ENCODE measurements at places on chromosomes 4 and X. TPM values are rescaled to one million over a fixed set of nuclear protein-coding genes. Genes with fewer than 3 reads are reported as not detected.

- no peak for DNase-seq
These were observed 59.0 kb upstream of the WDR1 start for GRCh38 chr4:10175626-10176025.

DNA sequence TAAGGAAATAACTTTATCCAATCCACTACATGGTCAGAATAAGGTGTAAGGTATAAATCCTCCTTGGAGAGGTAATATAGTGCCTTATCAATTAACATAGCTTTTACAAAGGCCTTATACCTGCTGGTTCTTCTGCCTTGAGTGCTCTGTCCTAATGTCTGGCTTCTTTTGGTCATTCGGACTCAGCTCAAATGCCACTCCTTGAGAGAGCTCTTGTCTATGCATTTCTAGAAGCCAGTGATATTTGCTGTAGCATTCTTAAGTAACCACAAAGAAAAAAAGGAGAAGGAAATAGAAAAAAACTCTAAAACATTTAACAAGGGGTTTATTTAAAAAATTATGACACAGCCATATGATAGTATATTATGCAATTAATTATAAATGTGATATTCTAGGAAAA is 444.8 kb upstream of the SLIT2 start:
- no peak for DNase-seq

DNA sequence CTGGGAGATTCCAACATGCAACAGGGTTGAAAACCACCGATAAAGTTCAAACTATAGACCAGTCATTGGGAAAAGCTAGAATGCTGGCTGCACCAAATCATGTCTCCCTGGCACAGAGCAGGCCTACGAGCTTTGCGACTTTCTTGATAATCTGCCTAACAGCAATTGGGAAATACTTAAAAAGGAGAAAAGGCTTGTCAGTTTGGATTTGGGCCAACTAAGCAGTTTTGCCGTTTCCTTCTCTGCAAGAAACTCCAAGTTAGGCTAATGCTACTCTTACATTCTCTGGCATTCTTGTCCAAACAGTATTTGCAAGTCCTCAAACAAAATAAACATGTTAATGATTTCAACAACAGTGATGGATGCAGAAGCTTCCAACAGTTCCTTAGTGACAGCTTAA is 87.9 kb downstream of the PDK3 start:
- no peak for DNase-seq

GRCh38 chr4:45147866-45148265 is 421.5 kb upstream of the GNPDA2 start:
- DNase-seq: no peak

GRCh38 chrX:153649178-153649914 is 2.3 kb downstream of the DUSP9 start:
- DNase-seq: peak; percentile 33

DNA sequence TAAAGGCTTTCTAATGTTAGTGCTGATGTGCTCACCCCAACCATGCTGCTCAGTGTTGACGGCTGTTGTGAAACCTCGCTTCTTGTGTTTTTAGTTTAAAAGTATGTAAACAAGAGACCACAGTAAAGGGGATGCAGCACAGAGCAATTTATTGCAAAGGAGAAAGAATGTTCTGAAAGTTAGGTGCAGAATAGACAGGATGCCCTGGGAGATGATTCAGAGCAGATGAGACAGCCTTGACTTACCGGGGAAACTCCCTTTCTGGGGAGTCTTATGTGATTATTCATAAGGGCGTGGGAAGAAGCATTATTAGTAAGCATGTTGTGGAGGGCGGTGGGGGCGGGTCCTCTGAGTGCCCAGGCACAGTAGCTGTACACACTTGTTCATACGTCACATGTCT is 47.7 kb downstream of the EVC start:
- DNase-seq: peak; percentile 95

DNA sequence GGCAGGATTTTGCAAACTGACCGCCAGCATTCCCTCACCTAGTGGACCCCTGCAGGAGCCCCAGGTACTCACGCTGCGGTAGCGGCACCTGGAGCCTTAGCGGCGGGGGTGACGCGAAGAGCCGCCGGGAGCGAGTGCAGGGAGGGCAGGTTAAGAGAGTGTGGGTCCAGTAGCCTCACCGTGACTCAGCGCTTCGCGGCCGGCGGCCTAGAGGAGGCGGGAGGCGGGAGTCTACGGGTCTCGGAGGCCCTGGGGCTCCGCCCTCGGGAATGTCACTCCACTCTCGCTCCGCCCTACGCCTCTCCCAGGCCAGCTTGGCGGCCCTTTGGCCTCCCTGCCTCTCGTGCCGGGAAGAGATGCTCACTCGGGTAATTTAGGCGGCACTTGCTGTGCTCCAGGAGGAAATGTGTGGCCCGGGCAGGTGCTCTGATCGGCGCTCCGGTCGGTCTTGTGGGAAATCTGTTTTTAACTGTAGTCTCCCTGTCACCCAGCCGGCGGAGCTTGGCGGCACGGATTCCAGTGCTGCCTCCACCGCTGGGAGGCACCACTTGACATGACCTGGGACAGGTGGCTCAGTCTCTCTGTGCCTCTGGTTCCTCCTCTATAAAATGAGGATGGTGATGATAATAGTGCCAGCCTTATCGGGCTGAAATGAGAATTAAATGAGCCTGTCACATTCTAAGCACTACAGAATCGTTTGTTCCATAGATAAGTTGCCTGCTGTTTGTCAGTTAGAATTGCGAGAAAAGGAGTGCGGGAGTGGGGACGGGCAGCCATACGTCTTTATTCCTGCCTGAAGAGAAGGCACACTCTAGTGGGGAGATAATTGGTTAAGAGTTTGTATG is at the start of gene PIR:
PIR (minus strand) TSS at position 216 of the 845 bp plus-strand sequence. CDS start 2,076 bp downstream, outside the sequence.
- DNase-seq: peak; percentile 89

- peak; percentile 21 for DNase-seq
These were observed 150.3 kb downstream of the FBXW7 start for GRCh38 chr4:152385551-152385950.

DNA sequence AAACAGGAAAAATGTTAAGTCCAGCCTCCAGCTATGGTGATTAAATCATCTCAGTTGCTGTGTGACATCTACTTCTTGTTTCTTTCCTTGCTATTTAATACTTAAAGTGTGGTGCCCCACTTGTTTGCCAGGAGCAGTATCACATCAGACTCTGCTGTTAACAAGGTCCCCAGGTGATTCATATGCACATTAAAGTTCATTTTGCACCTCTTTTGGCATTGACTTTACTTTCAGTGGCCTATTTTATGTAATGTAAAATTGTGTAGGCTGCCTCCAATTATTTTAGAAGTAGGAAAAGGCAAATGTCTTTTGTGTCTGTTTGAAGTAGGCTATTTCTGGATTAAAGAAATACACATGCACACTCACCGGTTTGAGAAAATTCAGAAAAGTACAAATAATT is 47.5 kb downstream of the CPE start:
- DNase-seq: no peak

DNA sequence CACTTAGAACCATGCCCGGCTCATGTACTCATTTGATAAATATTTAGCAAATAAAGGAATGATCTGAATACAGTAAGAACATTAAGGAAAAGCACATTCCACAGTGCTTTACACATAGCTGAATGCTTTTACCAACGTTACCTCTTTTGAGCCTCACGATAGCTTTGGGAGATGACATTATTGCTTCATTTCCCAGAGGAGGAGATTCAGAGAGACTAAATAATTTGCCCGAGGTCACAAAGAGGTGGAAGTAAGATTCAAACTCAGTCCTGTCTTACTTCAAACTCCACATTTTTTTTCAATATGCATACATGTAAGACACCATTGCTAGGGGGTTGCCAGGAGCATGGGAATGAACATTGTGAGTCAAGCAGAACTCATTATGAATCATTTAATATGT is 538.5 kb downstream of the BCOR start:
- no peak for DNase-seq

DNA sequence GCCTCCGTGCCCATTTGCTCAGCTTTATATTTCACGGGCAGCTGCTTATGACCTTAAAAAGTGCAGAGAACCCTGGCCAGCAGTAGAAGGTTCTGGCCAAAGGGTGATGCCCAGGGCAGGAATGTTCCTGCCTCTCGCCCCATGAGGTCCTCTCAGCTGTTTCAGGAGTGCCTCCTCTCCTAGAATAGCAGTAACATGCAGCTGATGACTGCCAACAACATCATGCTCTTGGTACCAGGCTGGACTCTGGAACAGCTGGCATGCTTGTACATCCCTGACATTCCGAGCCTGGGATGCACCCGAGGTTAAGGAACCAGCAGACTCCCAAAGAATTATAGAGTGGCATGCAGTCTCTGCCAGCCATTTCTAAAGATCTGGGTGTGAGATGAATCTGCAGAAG is 11.7 kb upstream of the TENM3 start:
- DNase-seq: no peak

- no peak for DNase-seq
These were observed 21.1 kb upstream of the GPR34 start for GRCh38 chrX:41667631-41668030.

DNA sequence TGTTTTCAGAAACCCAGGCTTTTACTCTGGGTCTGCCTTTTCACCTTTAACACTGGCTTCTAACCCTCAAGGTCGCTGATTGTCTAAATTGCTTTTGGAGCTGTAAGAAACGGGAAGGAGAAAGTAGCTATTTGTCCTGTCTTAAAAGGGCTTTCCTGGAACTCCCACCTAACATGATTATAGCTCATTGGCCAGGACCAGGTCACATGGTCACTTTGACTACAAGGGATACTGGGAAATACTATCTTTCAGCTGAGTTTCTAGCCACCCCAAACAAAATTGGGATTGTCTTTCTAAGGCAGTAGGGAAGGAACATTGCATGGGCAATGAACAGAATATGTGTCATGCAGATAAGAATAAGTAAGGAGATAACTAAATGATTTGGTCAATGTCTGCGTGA is 106.7 kb upstream of the ARHGAP24 start:
- no peak for DNase-seq

GRCh38 chrX:70444326-70444945 is at the start of gene DLG3:
DLG3 (plus strand) TSS chrX:70444835; CDS start chrX:70445202, 367 bp downstream.
- DNase-seq: no peak

- DNase-seq: no peak
These were observed 70.9 kb downstream of the NDST4 start for GRCh38 chr4:115042496-115042895.

GRCh38 chr4:186765138-186765537 is 41.5 kb upstream of the FAT1 start:
- no peak for DNase-seq

GRCh38 chr4:25783943-25784342 is 78.8 kb downstream of the SEL1L3 start:
- no peak for DNase-seq

SRD5A3 gene
- total RNA-seq: 10.0 TPM

ANXA10 gene
- 0.99 TPM for total RNA-seq

AMTN gene
- not detected for total RNA-seq

ATP1B4 gene
- total RNA-seq: not detected

HOPX gene
- 1.7 TPM for total RNA-seq

MAGIX gene
- total RNA-seq: 0.60 TPM

XAGE1A gene
- not detected for total RNA-seq

GPC3 gene
- not detected for total RNA-seq

PNMA6E gene
- total RNA-seq: not detected

SATL1 gene
- not detected for total RNA-seq

Measured in lung microvascular endothelial cell (primary cell).